Left renal pelvis (tissue), 4 donors: ENCODE measurements at places on chromosomes 3 and 15. TPM values are rescaled to one million over a fixed set of nuclear protein-coding genes. Genes with fewer than 3 reads are reported as not detected.

The AGBL1 gene
- 0.09 TPM for polyA plus RNA-seq

The GP5 gene
- polyA plus RNA-seq: 0.91 TPM

The MCF2L2 gene
- 0.35 TPM for polyA plus RNA-seq

DNA sequence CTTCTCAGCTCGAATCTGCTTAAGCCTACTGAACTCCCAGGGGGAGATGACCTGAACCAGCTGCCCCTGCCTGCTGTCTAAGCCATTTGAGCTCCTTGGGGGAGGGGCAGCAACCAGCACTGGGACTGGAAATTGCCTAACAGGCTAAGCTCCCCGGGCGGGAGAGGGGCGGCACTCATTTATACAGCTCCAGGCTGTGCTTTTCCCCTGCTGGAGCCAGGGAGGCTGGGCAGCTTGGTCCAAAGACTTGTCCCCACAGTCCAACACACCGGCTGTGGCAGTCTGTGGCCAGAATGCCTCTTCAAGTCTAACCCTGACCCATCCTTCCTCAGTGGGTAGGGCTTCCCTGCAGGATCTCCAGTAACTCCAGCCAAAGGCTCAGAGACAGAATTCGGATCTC, 1241.5 kb downstream of the ROBO2 start:
- no peak for DNase-seq

The SAMD7 gene
- polyA plus RNA-seq: not detected

DNA sequence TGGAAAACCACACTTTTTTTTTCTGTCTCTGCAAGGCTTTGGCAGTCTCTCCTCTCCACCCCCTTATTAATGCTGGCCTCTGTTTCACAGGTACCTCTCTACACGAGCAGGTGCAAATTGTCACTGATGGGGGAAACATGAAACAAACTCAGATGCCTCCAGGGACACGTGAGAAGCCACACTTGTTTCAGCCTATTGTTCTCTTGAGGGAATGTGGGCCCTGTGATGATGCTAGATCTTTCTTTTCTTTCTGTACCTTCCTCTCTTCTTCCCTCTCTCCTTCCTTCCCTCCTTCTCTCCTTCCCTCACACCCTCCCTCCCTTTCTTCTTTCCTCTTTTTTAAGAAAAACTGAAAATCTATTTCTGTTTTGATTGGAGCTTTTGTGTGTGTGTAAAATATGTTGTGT, 5.7 kb upstream of the BLM start:
- DNase-seq: no peak

The SERINC4 gene
- 0.81 TPM for polyA plus RNA-seq

DNA sequence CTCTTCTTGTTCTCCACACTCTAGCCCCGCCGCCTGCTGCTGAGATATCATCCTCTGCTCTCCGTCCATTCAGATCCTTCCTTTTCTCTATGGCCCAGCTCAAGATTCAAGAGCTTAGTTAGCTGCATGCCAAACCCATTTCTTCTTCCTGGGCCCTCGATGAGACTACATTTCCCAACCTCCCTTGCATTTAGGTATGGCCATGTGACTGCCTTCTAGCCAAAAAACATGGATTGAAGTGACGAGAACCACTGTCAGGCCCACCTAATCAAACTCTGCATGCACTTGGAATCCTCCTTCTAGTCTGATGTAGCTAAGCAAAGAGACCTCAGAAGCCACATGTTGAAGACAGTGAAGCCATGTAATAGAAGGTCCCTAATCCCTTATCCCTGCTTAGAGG, 308.2 kb downstream of the VPS13C start:
- DNase-seq: no peak

GRCh38 chr3:112002096-112002971, 3.6 kb downstream of the TAGLN3 start:
- DNase-seq: no peak

The PRRT3 gene
- 3.2 TPM for polyA plus RNA-seq

- DNase-seq: no peak
Observed at GRCh38 chr3:18886331-18886730, 262.0 kb upstream of the KCNH8 start.

DNA sequence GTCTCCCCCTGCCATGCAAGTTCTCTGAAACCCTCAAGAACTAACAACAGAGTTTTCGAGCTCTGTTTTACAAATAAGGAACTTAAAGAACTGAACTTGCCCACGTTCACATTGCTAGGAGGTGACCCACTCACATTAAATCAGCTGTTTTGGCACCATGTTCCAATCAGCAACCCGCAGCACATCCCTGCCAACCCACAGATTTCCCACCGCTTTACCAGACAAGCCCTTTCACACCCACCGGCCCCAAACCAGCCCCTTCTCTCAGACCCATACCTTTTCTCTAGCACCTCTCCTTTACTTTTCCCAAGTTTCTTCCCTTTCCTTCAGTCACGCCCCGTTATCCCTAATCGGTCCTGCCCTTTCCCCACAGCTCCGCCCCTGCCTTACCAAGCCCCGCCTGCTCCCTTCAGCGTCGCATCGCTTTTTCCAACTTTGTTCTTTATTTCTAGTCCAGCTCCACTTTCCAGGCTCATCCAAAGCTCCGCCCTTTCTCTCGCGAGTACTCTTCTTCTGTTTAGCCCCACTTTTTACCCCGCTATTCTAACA, 804 bp upstream of the BRPF1 start:
- no peak for DNase-seq

The SOX14 gene
- not detected for polyA plus RNA-seq
